Subcutaneous adipose tissue (tissue), 4 donors: ENCODE measurements at places on chromosomes 1 and 21. TPM values are rescaled to one million over a fixed set of nuclear protein-coding genes. Genes with fewer than 3 reads are reported as not detected.

ARMH1 gene
- not detected for total RNA-seq

SLC26A9 gene
- not detected for total RNA-seq

AMY1A gene
- total RNA-seq, result not detected

GNG12 gene
- total RNA-seq, result 161 TPM

OR14K1 gene
- not detected for total RNA-seq

LDLRAD1 gene
- not detected for total RNA-seq

SUSD4 gene
- total RNA-seq, result not detected

LCE3D gene
- total RNA-seq, result not detected

COL6A2 gene
- total RNA-seq, result 223 TPM

LRRC52 gene
- not detected for total RNA-seq

DMRTA2 gene
- total RNA-seq, result not detected

CAPN2 gene
- 197 TPM for total RNA-seq

FGR gene
- 22.4 TPM for total RNA-seq

LORICRIN gene
- total RNA-seq, result not detected

SLC5A3 gene
- total RNA-seq, result 60.0 TPM

C4BPB gene
- 2.2 TPM for total RNA-seq

SAMSN1 gene
- total RNA-seq, result 23.5 TPM

KANK4 gene
- 0.17 TPM for total RNA-seq

KRTAP10-7 gene
- not detected for total RNA-seq

MTX1 gene
- 46.9 TPM for total RNA-seq

AGTRAP gene
- 52.0 TPM for total RNA-seq

HAO2 gene
- 0.66 TPM for total RNA-seq

CFAP141 gene
- not detected for total RNA-seq

CCDC181 gene
- total RNA-seq, result not detected

BACE2 gene
- total RNA-seq, result 32.6 TPM

CD2 gene
- total RNA-seq, result 2.4 TPM

APOBEC4 gene
- total RNA-seq, result not detected

NDUFS5 gene
- total RNA-seq, result 501 TPM

OLIG1 gene
- total RNA-seq, result not detected

F13B gene
- not detected for total RNA-seq
